Left cardiac atrium (tissue), 4 donors: ENCODE measurements at places on chromosomes 16 and 17.

DNA sequence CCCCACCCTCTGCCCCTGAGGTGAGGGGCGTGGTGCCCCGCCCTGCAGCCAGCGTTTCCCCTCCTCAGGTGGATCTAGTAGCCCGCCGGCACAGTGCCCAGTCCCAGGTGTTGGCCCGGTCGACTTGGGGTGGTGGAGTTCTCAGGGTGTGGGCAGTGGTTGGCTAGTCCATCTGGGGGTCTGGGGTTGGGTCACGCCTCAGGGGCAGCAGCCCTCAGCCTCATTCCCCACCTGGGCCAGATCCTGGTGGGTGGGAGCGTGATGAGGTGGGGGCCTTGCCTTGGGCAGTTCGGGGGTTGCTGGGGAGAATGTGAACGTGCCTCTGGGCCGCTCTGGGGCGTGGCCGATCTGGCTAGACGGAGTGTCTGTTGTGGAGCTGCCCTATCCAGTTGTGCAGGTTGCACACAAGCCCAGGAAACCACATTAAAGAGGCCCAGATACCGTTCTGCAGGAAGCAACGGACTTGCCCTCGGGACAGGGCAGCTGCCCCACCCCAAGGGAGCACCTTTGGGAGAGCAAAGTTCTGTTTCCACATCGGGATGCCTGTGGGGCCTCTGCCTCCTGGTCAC lies 32.0 kb downstream of the GSE1 start:
- DNase-seq = no peak

DNA sequence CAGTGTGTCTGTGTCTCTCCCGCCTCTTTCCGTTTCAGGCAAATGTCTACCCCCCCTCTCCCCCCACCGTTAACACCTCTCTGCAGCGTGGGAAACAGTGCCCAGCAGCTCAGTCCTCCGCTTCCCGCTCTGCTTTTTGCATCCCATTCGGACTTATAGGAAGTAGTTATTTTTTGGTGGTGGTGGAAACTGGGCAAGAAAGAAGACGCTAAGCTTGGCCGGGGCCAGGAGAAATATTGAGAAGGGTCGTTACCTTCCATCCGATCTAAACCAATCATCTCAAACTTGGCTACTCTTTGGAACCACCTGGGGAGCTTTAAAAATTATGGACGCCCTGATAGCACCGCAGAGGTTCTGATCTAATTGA lies 499 bp upstream of the HLF start:
- DNase-seq = no peak

GRCh38 chr16:85332175-85332574 lies 219.9 kb upstream of the CIBAR2 start:
- DNase-seq = no peak

- DNase-seq = no peak
Measured at GRCh38 chr16:4970010-4970409, 11.9 kb downstream of the SEC14L5 start.

GRCh38 chr16:82833378-82833993 lies 206.7 kb downstream of the CDH13 start:
- DNase-seq = no peak

DNA sequence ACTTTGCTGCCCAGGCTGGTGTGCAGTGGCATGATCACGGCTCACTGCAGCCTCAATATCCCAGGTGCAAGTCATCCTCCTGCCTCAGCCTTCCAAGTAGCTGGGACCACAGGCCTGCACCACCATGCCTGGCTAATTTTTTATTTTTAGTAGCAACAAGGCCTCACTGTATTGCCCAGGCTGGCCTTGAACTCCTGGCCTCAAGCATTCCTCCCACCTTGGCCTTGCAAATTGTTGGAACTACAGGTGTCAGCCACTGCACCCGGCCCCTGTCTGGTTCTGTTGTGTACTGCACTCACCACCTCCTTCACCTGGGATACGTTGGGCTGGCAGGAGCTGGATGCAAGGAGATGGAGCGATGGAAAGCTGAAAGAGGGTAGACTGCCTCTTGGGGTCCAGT lies 8.5 kb downstream of the PLA2G15 start:
- DNase-seq = no peak

GRCh38 chr17:16407911-16408588 lies 7.3 kb upstream of the TRPV2 start:
- peak; percentile 80 for DNase-seq

DNA sequence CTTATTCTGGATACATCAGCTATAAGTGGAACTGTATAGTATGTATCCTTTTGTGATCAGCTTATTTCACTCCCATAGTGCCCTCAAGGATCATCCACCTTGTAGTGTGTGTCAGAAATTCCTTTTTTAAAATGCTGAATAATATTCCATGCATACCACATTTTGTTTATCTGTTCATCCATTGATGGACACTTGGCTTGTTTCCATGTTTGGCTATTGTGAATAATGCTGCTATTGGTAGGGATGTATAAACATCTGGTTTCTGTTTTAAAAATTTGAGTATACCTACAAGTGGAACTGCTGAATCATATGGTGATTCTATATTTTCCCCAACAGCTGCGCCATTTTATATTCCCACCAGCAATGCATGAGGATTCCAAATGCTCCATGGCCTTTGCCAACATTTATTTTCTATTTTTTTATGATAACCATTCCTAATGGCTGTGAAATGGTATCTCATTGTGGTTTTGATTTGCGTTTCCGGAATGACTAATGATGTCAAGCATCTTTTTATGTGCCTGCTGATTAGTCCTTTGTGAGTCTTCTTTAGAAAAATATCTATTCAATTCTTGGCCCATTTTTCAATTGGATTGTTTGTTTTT lies 11.6 kb downstream of the RCVRN start:
- DNase-seq = no peak

DNA sequence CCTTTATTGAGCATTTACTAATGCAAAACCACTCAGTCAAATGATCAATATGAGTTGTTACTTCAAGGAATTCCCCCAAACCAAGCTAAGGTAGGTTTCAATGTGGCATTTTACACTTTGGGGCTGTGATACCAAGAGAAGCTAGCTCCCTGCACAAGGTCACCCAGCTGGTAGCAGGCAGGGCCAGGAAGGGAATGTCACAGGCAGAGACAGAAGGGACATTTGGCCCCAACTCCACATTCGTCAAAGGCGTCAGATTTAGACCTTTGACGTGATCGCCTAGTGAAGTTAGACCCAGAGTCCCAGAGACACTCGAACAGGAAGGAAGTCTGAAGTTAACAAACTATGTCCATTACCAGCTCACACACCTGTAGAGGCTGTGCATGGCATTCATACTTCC lies 5.5 kb upstream of the SMG1 start:
- DNase-seq = peak; percentile 36

DNA sequence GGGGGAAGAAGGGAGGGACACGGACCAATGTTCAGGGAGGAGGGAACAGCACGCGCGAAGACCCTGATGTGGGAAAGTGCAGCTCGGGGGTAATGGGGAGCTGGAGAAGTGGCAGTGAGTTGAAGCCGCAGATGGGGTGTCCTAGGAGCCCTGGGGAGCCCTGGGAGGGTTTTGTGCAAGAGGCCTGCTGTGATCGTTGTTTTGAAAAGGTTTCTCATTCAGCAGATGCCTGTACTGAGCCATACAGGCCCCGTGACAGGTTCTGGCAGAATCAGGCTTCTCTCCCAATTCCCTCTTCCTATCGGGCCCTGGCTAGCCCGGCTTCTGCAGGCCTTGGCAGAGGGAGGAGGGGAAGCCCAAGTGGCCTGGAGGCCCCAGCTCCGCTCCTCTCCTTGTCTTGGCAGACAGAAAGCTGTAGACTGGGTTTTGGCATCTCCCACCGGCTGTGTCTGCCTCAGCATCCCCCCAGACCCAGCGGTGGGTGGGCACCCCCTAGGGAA lies 38.4 kb upstream of the EMP2 start:
- no peak for DNase-seq

GRCh38 chr16:68287276-68288251 lies 23.2 kb downstream of the SLC7A6OS start:
- peak; percentile 85 for DNase-seq

GRCh38 chr16:81421536-81421935 lies 23.1 kb upstream of the CMIP start:
- no peak for DNase-seq

GRCh38 chr16:54687043-54687899 lies 243.4 kb upstream of the IRX5 start:
- no peak for DNase-seq

GRCh38 chr16:13557418-13557817 lies 362.5 kb upstream of the ERCC4 start:
- DNase-seq = no peak

DNA sequence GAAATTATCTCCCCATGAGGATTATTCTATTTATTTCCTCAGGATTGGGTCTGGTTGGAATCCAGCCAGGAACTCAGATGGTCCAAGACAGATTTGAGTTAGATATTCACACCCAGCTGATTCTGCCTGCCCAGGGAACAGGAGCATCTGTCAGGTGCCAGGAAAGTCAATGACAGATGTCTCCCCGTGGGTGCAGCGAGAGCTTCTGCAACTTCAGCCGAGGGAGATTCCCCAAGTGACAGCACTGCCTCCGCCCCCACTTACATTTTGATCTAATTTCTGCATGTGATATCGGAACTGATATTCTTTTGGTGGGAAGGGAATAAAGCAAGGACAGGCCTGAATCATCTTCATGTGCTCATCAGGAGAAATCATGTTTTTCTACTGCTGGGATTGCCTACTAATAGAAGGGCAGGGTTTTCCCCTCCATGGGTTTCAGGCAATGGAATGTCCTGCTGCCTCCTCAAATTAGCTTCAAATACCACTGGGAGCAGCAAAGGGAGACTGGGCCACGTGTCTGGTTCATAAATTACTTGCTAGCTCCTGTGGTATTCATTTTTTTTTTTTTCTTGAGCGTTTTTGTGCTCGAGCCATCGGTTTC lies 15.7 kb upstream of the DHX8 start:
- DNase-seq = no peak

- DNase-seq = no peak
Measured at GRCh38 chr17:38671939-38672720, 2.6 kb downstream of the EPOP start.

GRCh38 chr16:54128629-54129234 lies 157.9 kb downstream of the IRX3 start:
- DNase-seq = no peak

DNA sequence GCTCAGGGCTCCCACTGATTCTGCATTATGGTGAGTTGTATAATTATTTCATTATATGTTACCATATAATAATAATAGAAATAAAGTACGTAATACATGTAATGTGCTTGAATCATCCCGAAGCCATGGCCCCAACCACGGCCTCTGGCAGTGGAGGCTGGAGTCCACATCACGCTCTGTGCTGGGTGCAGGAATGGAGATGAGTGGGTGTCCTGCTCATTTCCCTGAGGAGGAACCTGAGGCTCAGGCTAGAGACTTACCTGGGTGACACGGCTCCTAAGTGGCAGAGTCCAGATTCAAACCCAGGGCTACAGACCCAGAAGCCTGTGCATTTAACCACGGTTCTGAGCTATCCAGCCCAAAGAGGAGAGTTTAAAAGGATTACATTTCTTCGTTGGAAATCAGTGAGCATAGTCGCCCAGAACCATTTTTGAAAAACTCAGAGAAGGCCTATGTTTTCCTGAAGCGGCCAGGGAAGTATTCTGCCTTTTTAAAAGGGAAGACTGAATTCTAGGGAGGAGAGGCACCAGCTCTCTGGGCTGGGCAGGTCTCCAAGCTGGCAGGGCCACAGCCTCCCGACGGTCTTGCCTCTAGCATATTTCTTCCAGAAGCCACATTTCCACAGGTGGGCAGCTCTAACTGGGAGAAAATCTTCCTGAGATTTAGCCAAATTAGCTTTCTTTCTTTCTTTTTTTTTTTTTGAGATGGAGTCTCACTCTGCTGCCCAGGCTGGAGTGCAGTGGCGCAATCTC lies 6.7 kb downstream of the IL4R start:
- no peak for DNase-seq

DNA sequence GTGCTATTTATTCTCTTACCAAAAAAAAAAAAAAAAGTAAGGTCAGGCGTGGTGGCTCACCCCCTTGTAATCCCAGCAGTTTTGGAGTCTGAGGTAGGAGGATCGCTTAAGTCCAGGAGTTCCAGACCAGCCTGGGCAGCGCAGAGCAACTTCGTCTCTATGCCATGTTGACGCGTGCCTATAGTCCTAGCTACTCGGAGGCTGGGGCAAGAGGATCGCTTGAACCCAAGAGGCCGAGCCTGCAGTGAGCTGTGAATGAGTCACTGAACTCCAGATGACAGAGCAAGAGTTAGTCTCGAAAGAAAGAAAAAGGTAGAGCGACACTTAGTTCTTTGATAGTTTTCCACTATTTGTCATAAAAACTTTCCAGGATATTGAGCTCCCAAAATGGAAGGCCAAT lies 1.4 kb upstream of the TENT4B start:
- DNase-seq = no peak

- DNase-seq = no peak
Measured at GRCh38 chr17:57110152-57110542, 25.1 kb downstream of the AKAP1 start.

GRCh38 chr17:72135546-72136325 lies 14.9 kb downstream of the SOX9 start:
- no peak for DNase-seq

- DNase-seq = no peak
Measured at GRCh38 chr16:28145796-28146195, 66.0 kb downstream of the XPO6 start.

- no peak for DNase-seq
Measured at GRCh38 chr17:37066322-37067255, 117.8 kb downstream of the AATF start.

DNA sequence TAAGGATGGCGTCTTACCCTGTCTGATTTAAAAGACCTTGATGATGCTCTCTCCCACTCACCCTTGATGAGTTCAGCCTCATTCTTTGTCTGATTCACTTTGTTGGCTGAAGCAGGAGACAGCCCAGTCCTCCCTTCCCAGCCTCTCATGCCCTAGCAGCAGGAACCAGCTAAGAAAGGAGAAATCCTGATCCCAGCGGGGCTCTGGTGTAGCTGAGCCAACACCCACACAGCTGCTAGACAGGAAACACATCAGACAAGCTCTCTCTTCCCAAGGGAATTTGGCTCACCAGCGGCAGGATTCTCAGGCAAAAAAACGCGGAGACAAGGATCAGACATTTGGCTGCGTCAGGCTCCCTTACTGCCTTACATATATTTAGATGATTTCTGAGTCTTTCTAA lies 211.5 kb downstream of the CDH11 start:
- DNase-seq = peak; percentile 69

- DNase-seq = no peak
Measured at GRCh38 chr17:80491478-80492342, 15.3 kb upstream of the NPTX1 start.

DNA sequence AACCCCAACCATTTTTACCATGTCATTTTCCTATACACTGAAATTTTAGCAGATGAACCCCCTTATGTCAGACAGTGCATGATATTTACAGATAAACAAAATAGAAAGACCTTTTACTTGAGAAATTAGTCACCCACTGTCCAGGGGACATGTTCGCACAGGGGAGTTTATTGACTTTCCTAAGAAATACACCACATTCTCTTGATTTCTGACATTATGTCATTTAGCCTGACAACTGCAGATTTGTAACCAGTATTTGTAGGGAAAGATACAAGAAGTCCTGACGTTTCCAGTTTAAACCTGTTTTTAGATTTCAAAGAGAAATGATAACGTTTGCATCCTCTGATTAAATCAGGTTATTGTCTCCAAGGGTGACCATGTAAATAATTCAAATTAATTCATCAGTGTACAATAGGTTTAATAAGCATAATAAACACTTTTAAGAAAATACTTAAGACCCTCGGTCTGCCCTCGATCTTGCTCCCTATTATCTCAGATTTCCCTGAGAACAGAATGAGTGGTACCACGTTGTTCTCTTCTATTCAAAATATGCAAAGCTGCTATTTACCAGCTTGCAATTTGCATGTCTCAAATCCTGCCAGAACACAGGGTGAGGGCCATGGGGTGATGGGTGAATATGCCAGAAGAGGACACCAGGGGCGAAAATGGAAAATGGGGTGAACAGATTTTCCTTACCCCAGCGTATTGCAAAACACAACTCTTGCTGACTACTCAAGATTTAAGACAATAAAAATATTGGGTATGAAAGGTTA lies 2.1 kb upstream of the LYRM9 start:
- DNase-seq = no peak
